ENCODE measurements at places on chromosomes 16 and 17.

- no peak for DNase-seq
Measured at GRCh38 chr16:53896722-53897121, 192.8 kb downstream of the FTO start.

- DNase-seq: no peak
Measured at GRCh38 chr16:30119428-30119827, 3.6 kb downstream of the MAPK3 start.

- no peak for DNase-seq
Measured at GRCh38 chr16:11413907-11414595, 68.8 kb downstream of the RMI2 start.

GRCh38 chr16:88585269-88585668 is 15.1 kb downstream of the ZC3H18 start:
- no peak for DNase-seq

- no peak for DNase-seq
Measured at GRCh38 chr17:16940116-16940881, 31.6 kb downstream of the TNFRSF13B start.

DNA sequence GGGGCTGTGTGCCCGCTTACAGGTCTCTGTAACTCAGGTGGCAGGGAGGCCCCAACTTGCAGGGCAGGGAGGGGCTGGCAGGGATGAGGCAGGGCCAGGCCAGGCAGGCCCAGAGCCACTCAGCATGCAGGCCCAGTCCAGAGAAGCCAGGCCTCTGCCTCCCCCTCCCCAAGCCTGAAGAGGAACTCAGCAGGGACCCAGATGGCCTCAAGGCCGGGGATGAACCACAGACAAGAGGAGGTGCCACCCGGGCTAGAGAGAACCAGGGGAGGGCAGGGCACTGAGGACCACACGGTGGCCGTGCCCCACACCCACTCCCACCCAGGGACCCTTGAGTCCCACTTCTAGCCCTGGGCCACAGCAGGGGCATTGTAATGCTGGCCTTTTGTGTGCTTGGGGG is 29.8 kb upstream of the EIF1 start:
- no peak for DNase-seq

- no peak for DNase-seq
Measured at GRCh38 chr17:78777881-78778280, 4.2 kb downstream of the CYTH1 start.
